ENCODE measurements at places on chromosomes 2 and 18.

DNA sequence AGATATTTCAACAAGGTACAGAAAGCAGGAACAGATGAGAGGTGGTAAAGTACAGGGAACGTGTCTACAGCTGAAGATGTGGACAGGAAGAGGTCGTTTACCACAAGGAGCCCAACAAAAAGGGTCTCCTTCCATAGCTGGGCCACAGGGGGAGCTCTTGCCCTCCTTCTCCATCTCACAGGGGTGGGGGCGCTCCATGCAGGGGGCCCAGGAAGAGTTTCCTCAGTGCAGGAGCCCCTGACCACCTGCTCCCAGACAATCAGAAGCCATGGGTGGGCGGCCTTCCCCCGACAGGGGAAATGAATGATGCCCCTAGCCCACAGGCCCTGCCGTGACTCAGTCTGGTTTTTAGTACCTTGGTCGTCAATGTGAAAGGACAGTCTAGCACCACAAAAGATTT lies 163.6 kb upstream of the ZNF516 start:
- DNase-seq = no peak

DNA sequence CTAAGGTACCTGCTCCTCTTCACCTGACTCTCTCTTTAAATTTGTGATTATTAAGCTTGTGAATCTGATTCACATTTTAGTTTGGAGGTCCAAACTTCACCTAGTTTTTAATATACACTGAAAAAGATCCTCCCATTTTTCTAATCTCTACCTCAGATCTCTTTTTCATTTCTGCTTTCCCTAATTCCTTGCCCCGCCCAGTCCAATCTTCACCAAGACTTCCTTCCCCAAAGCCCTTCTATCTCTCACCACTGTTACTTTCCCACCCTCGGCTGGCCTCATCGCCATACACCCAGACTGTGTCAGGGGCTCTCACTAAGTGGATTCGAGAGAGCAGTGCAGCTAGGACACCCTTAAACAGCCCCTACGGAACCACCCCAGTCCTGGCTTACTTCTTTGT lies 40.0 kb downstream of the LBH start:
- DNase-seq = no peak

DNA sequence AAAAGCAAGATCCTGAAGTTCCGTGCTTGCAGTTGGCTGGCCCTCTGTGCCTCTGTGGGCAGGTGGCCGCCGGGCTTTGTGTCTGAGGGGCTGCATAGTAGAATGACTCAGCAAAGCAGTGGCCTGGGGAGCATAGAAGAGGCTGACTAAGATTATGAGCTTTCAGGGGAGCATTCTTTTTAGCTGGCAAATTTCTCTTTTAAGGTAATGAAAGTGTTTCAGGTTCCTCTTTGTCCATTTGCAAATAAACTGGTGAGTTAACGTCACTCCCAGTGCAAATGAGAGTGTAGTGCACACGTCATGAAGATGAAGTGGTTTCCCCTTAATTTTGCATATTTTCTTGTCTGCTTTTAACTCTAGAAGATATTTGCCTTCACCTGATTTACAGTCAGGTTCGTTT lies 98.6 kb downstream of the BCL2L11 start:
- no peak for DNase-seq

- no peak for DNase-seq
Measured at GRCh38 chr2:182817558-182817957, 48.9 kb downstream of the FRZB start.

- no peak for DNase-seq
Measured at GRCh38 chr2:85958731-85959130, 69.9 kb upstream of the ST3GAL5 start.

GRCh38 chr2:145815933-145816332 lies 1296.0 kb upstream of the ZEB2 start:
- no peak for DNase-seq

GRCh38 chr18:63073481-63073880 lies 246.1 kb downstream of the BCL2 start:
- DNase-seq = no peak

GRCh38 chr2:17538022-17538843 lies 2.3 kb upstream of the VSNL1 start:
- DNase-seq = no peak

GRCh38 chr2:132566379-132566778 lies 103.6 kb downstream of the LYPD1 start:
- no peak for DNase-seq

DNA sequence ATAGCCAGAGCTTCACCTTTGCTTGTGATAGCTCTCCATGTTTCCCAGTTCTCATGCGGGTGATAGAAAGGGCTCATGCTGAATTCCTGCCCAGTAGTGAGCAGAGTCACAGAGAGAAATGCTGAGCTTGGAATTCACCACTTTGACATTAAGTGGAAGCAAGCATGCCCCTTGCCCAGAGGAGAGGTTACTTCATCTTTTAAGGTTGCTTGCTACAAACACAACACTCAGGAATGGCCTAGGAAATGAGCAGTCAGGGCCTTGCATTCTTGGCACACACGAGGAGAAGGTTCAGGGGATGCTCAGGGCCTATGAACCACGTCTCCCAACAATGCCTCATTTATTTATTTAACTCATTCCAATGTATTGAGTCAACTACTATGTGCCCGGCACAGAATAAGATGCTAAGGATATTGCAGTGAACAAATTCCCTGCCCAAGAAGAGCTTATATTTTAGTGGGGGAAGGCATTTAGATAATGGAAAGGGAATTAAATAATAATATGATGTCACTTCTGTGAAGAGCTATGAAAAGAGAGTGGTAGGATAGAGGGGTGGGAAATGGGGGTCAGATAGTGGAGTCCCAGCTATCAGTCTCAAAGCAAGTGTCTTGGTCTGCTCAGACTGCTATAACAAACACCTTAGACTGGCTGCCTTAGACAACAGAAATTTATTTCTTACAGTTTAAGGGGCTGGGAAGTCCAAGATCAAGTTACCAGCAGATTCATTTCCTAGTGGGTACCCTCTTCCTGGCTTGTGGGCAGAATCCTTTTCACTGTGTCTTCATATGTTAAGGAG lies 42.1 kb downstream of the DDX18 start:
- no peak for DNase-seq

DNA sequence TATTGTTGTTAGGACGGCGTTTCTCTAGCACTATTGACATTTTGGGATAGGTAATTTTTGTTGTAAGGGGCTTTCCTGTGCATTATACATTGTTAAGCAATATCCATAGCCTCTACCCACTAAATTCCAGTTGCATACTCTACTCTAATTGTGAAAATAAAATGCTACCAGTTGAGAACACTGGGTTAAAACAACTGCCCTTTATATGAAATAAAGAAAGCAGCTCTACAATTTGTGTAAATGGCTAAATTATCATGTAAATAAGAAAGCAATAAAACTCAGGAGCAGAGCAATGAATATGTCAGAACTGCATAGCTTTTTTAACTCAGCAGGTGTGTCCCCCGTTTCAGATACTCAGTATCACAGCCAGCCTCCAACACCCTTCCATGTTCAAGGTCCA lies 812.7 kb upstream of the NRXN1 start:
- no peak for DNase-seq

- DNase-seq = no peak
Measured at GRCh38 chr2:9280224-9280623, 73.6 kb downstream of the ASAP2 start.

DNA sequence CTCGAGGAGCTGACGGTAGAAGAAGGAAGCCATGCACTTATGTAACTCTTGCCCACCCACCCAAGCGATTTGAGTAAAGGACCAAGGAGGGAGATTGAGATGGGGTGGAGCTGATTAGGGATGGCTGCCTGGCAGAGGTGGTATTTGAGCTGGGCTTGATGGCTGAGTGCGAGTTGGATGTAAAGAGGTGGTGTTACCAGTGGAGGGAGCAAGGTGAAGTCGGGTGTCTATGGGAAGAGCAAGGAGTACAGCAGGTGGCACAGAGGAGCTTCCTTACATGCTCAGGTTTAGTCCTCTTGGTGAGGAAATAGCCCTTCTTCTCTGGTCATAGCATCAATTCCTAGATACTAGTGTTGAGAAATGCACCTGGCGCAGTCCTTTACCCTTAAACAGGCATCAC lies 294.2 kb upstream of the SKOR2 start:
- DNase-seq = no peak

DNA sequence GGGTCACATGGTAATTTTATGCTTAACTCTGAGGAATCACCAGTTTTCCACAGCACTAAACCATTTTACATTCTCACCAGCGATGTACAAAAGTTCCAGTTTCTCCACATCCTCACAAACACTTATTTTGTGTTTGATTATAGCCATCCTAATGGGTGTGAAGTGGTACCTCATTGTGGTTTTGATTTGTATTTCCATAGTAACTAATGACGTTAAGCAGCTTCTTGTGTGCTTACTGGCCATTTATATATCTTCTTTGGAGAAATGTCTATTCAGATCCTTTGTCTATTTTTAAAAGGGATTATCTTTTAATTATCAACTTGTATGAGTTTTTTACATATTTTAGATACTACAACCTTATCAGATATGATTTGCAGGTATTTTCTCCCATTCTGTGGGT lies 42.0 kb downstream of the CCDC150 start:
- DNase-seq = no peak

DNA sequence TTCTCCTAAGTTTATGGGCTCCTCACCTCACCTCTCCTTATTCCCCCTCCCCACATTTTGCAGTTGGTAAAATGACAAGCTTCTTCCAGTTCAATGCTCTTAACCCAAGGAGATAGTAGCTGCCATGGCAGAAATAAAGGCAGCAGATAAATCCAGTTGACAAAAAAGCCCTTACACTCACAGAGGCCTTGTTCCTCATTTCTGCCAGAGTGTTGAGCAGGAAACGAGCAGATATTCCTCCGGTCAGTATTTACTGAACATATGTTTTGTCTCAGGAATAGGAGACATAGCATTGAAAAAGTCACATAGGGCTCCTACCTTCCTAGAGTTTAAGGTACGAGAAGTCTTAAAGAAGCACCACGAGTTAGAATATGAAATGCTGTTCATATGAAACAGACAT lies 493.7 kb upstream of the TNP1 start:
- DNase-seq = no peak

DNA sequence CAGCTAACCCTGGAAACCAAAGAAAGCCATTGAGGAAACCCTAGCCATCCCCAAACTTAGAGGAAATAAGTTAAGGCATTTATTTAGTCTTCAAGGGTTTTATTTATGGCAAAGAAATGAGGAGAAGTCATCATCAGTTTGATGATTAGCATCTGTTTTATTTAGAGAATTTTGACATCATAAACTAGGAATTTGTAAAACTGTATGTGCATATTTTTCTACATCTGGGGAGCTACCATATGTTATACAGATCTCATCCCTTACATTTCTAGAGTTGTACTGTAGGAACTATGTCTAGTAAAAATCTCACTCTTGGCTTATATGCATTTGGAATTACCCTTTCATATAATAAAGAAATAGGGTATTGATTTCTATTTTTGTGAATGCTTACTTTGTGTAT lies 48.7 kb downstream of the FMNL2 start:
- no peak for DNase-seq

- peak; percentile 43 for DNase-seq
Measured at GRCh38 chr2:172427990-172428831, 825 bp downstream of the ITGA6 start.

DNA sequence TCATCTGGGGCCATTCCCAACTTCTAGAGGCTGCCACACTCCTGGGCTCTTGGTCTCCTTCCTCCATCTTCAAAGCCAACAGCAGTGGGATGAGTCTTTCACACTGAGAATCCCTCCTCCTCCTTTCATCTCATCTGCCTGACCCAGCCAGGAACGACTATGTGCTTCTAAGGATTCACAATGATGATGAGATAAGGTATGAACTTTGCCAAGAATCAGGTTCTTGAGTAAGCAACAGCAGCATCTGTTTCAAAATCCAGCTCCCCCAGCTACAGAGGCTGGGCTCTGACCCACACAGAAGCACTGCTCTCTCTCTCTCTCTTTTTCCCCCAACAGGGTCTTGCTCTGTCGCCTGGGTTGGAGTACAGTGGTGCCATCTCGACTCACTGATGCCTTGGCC lies 46.4 kb downstream of the TIMM21 start:
- no peak for DNase-seq

DNA sequence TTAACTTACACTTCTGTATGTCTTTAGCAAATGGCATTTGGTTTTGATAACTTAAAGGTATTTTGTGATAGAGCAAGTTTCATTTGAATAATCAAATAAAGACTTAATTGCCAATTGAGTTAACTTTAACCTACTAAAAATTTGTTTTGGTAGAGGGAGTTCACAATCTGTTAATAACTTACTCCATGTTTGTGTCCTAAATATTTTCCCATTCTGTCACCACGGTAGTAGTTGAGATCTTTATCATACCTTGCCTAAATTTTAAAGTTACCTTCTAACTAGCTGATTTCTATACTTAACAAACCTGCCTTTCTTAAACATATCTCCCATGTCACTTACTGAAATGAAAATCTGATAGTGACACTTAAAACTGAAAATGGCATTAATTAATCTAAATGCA lies 127.1 kb downstream of the TMEFF2 start:
- DNase-seq = no peak

DNA sequence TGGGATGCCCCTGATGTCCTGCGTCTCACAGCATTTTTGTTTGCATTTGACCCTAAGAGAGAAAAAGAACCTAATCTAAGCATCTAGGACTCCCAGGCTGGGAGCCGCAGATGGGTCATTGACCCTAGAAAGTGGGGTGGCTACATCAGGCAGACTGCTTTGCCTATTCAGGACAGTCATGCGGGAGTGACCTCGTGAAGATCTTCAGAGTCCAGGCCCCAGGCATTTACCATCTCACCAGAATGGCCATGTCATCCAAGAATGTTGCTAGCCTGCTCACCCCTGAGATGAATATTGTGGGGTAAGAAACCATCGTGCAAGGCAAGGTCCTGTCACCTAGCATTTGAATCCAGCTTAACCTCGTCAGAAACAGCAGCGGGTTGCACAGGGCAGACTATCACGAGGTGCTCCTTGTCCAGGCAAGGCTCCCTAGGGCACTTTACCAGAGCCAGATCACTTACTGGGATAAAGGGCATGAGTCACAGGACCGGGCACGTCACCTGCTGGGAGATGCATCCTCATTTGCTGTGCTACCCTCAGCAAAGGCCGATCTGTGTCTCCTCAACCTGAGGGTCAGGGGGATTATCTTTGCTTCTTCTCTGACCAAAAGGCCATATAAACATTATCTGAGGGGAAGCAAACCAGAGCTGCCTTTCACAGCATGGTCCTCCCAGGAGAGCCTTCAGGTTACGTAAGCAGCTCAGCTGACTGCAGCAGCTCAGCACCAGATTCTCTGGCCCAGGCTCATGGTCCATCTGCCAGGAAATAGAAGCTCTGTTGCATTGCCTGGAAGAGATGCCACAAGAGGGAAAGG lies 162.3 kb downstream of the ACKR3 start:
- DNase-seq = no peak

GRCh38 chr18:31950583-31950982 lies 7.7 kb upstream of the TRAPPC8 start:
- DNase-seq = no peak

- peak; percentile 58 for DNase-seq
Measured at GRCh38 chr2:3222636-3223035, 155.0 kb downstream of the EIPR1 start.

- DNase-seq = no peak
Measured at GRCh38 chr2:18883616-18884456, 294.5 kb upstream of the NT5C1B start.

- DNase-seq = no peak
Measured at GRCh38 chr2:72153026-72153791, 5.5 kb upstream of the CYP26B1 start.

All from T-helper 2 cell (primary cell).